T47D (cell line): ENCODE measurements at places on chromosomes 13 and 19.
A peak's percentile ranks its signal among the peaks of the same experiment; 100 is the strongest.

DNA sequence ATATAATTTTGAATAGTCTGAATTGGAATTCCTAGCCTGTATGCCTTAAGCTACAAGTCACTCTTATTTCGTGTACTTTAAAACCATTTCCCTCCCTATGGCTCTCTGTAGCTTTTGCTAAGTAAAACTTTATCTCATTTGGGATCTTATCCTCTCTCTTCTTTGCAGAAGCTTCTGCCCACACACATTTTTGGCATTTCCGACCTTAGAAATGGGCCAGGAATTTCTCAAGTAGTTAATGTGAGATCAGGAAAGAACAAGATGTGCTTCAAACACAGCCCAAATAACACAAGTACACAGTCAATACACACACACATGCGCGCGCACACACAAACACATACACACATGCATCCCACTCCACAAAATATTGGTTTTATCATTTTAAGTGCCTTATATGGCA is 931.0 kb upstream of the MIR17HG start:
- no peak for DNase-seq

DNA sequence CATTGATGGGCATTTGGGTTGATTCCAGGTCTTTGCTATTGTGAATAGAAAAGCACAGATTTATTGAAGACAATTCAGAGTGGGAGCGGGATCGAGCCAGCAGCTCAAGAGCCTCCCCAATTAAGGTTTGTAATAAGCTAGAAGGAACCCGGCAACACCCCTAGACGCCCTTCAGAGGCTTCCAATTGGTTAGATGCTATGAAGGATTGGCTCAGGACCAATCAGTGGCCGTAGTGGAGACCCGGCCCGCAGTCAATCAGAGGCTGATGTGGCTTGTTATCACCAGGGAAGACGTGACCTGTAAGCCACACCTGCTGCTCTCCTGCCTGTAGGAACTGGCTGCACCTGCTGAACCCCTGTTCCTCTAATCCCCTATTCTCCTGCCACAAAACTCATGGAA is 14.6 kb downstream of the SIGLEC11 start:
- DNase-seq = no peak

- DNase-seq = no peak
These were observed 40.3 kb downstream of the LYL1 start for GRCh38 chr19:13062317-13062716.

DNA sequence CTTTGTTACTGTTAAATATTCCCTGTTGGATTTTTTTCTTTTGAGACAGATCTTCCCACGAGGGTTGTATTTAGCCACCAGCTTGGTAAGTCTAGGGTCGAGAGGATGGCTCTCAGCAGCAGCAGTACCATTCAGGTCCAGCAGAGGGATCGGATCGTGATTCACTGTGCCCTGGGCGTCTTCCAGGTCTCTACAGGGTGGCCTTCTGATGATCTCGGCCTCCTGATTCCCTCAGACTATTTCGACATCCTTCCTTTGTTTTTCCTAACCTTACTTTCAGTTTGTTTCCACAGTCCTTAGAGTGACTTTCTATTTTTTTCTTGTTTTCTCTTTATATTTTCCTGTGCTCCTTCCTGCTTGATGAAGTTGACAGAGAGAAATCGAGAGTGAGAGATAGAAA is 1436.9 kb downstream of the UQCRFS1 start:
- no peak for DNase-seq

DNA sequence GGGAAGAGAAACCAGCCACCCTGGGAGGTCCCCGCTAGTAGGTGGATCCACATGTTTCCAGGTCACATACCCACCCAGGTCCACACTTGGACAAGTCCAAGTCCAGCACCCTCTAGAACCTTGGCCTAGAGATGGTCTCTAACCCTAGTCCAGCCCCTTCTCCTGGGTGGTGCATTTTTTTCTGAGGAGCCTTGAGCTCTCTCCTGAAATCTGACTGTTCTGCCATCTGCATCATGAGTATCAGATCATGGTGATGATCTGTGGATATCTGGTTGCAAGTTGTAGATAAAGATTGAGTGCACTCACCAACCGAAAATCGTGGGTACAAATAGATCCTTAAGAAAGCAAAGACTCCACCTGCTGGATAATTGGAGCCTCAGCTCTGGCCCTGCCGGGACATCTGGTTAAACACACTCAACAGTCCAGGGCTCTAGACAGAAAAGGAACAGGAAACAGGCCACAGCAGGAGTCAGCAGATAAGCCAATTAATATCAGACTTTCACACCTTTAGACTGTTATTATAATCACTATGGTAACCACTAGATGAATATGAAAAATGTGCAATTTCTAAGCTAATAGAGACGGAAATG is 41.1 kb downstream of the GPR12 start:
- DNase-seq = peak; percentile 16

- DNase-seq = peak; percentile 22
These were observed 9.6 kb downstream of the ABHD13 start for GRCh38 chr13:108227651-108228272.

DNA sequence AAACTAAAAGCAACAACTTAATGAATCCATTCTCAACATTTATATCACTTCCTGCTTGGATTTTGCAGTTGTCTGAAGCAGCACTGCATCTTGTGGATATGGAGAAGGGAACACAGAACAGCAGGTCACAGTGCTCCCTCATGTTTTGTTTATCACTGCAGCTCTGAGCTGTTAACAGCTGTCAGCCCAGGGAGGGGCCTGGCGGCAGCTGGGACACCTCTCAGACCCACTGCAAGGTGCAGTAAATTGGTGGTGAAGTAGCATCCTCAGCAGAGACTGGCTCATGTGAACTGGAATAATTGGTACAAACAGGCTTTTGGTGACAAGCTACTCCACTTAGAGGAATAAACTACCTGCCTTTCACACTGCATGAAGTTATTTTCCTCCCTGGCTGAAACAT is 170.4 kb downstream of the LIG4 start:
- no peak for DNase-seq

DNA sequence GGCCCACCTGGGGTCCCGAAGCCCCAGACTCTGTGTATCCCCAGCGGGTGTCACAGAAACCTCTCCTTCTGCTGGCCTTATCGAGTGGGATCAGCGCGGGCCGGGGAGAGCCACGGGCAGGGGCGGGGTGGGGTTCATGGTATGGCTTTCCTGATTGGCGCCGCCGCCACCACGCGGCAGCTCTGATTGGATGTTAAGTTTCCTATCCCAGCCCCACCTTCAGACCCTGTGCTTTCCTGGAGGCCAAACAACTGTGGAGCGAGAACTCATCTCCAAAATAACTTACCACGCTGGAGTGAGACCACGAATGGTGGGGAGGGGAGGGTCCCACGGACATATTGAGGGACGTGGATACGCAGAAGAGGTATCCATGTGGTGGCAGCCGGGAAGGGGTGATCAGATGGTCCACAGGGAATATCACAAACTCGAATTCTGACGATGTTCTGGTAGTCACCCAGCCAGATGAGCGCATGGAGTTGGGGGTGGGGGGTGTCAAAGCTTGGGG is 1.0 kb upstream of the ICAM5 start:
- DNase-seq = no peak

- DNase-seq = no peak
These were observed 432.6 kb downstream of the ZNF536 start for GRCh38 chr19:30804751-30805150.

DNA sequence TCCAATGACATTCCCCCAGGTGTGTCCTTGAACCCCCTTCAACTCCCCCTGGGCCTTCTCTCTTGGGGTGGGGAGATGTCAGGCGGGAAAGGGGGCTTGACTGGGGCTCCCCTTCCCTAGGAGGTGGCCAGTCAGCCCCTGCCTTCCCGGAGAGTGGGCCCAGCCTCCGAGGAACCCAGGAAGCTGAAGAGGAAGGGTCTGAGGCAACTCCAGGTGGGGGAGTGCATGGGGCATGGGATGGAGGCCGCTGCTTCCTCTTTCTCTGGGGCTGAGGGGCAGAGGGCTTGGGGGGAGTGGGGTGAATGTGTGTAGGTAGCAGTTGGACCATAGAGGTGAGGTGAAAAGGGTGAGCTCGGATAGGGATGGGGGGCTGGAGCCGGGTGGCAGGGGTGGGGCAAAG is 2.7 kb upstream of the INAFM1 start:
- no peak for DNase-seq

- no peak for DNase-seq
These were observed 4.6 kb downstream of the PPP5C start for GRCh38 chr19:46351241-46352041.

DNA sequence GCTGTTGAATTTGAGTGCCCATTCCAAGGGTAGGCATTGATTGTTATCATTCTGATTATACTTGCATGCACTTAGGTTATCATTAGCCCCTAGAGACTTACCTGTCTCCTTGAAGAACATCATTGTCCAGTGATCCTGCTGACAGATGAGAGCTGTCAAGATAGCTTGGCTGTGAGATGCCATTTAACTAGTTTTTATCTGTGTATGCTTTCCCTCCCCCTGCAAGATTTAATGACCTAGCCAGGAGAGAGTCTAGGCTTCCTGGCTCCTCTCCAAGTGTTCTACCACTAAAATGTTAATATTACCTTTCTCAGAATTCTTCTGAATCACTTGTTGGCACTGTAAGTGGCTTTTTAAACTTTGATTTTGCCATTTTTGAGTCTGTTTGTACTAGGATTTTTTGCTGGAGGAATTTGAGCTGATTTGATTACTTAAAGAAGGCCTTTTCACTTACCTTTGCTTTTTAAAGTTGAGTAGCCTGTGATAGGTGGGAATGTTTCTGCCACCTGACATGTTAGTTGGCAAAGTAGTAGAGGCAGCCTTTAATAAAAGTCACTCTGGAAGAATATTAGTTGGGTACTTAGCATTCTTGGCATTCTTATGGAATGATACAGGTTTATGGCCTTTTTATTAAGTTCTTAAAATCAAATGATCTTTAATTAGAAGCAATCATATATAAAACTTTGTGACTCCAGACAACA is 41.1 kb downstream of the ARHGAP35 start:
- DNase-seq = no peak

- DNase-seq = no peak
These were observed 1769.0 kb upstream of the PCDH20 start for GRCh38 chr13:63184693-63185092.

DNA sequence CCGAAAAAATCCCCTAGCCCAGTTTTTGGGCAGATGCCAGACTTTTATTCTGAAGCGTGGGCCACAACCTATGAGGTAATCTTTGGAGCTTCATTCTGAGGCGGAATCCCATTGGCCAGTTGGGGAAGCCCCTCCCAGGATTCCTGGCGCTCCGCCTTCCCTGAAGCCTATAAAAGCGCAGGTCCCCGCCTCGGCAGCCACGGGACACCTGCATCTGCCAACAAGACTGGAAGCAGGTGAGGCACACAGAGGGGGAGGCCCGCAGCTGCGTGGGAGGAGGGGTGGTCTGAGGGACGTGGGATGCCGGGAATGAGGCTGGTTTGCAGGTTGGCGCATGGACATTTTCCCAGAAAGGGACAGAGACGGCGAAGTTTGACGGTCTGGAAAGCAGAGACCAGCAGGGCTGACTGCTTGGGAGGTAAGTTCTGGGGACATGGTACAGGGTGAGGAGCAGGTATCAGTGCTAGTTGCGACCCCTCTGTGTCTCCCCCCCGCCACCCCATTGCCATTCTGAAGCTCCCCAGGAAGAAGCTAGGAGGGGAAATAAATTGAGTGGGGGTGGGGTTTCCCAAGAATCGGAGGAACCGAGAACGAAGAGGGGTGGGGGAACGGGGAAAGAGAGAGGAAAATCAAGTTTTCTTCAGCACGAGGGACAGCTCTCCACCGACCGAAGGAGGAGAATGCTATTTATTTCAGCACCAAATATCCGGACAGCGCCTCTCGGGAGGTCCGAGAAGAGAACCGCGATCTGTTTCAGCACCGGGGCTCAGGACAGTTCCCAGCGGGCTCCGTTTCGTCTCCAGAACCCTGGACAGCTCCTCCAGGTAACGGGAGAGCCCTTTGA is 22.4 kb upstream of the FEM1A start:
- DNase-seq = peak; percentile 92

- no peak for DNase-seq
These were observed 44.4 kb upstream of the C1QTNF9 start for GRCh38 chr13:24264976-24265375.

DNA sequence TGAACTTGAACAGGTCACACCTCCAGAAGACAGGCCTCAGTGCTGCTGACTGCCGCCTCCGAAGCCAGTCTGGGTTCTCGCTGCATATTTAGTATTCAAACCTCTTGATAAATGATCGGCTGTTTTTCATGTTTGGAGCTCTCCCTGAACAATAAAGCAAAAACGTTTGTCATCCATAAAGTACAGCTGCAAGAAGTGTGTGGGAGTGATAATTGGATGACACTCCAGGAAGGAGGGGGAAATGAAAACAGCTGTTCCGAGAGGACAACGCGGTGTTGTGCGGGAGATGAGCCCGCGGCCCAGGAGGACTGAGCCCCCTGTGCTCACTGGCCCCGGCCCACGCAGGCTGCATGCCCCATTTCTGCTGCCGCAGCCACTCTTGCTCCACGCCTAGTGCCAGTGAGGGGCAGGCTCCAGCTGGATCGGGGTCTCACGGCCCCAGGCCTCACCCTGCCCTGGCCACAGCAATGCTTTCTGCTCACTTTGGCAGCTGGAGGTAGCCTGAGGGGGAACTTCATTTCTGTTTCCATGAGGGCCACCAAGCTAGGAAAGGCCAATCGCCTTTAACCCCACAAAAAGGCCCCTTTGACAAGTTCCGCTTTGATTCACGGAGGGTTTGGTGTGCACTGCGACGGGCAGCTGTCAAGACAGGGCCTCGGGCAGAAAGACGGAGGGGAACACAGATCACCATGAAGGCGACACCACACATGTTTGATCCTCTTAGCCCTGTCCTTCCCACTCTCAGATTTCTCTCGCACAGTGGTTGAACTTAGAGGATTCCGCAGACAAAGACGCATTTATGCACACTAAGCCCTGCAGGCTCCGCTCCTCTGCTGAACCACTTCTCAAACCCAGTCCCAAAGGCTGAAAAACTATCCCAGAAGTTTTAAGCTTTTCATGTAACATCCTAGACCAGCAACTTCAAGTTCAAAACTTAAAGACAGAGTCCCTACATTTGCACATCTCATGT is 537.6 kb downstream of the EFNB2 start:
- DNase-seq = no peak

- no peak for DNase-seq
These were observed 6.4 kb downstream of the ZNF350 start for GRCh38 chr19:51980116-51980736.

DNA sequence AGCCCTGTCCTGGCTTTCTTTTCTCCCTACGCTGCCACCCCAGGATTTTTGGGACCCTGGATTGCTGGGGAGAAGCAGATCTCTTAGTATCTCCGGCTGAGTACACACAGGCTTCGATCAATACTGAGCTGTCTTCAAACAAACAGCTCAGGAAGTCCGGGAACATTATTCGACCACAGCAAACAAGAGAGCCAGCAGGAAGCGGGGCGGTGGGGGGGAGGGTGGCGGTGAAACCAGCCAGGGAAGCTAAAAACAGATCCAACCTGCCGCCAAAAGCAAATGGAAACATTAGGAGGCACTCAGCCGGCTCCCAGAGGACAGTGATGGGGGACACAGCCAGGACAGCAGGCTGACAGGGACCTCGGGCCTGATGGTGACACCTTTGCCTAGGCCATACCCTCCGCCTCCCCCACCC is 12.2 kb upstream of the BCAM start:
- DNase-seq = no peak

- no peak for DNase-seq
These were observed 48.5 kb downstream of the WDFY2 start for GRCh38 chr13:51632591-51633362.

GRCh38 chr19:38614289-38614688 is 3.5 kb downstream of the MAP4K1 start:
- no peak for DNase-seq

- no peak for DNase-seq
These were observed 306 bp downstream of the SUGT1 start for GRCh38 chr13:52652980-52653303.
